ENCODE measurements at places on chromosomes 7 and 10. TPM values are rescaled to one million over a fixed set of nuclear protein-coding genes. Genes with fewer than 3 reads are reported as not detected.

DNA sequence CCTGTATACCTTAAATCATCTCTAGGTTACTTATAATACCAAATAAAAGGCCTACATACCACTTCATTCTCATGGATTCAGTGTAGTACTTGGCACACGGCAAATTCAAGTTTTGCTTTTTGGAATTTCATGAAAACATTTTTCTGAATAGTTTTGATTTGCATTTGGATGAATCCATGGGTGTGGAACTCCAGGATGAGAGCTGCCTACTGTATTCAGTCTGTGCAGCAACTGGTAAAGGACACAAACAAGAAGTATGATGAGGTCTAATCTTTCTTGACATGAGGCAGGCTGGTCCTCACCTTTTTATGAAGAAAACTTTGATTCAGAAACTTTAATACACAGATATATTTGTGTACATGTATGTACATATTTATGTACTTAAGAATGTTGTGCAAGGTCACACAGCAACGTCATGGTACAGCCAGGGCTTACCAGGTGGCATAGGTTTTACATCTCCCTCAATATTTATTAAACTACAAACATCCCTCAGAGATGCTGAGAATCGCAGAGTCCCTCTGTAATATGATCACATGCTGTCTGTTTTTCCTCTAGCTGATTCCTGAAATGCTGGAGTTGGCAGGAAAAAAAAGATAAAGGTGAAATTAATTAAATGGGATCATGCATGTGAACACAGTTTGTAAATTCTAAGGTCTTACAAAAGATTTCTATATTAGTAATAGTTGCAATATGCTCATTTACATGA, 239.6 kb downstream of the PRKG1 start:
- DNase-seq = no peak

SPOCK2 gene
- total RNA-seq = 4.3 TPM

DNA sequence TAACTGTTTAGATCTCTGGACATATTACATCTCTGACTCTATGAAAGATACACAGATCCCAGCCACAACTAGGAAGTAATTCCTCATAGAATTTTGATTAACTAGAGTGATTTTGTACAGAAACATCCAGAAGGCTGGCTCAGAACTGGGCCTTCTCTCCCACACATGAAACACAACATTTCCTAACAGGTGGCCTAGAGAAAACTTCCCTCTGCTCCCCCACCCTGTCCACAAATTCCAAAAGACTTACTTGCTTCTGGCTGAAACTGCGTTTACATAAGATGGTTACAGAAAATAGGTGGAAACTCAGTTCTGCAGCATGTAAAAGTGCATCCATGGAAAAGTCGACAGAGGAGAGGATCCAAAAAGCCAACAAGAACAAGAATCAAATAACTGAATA, 132.9 kb downstream of the FZD1 start:
- no peak for DNase-seq

SYCE1 gene
- total RNA-seq = 0.16 TPM

KDM7A gene
- 8.9 TPM for total RNA-seq

GRCh38 chr10:24277771-24278170, 68.8 kb downstream of the KIAA1217 start:
- peak; percentile 28 for DNase-seq

GRCh38 chr10:4867520-4868356, 41.7 kb downstream of the AKR1E2 start:
- no peak for DNase-seq

- no peak for DNase-seq
Measured at GRCh38 chr7:7768977-7769709, 50.7 kb upstream of the RPA3 start.

GBX1 gene
- 0.47 TPM for total RNA-seq

DIP2C gene
- total RNA-seq = 36.6 TPM

DNA sequence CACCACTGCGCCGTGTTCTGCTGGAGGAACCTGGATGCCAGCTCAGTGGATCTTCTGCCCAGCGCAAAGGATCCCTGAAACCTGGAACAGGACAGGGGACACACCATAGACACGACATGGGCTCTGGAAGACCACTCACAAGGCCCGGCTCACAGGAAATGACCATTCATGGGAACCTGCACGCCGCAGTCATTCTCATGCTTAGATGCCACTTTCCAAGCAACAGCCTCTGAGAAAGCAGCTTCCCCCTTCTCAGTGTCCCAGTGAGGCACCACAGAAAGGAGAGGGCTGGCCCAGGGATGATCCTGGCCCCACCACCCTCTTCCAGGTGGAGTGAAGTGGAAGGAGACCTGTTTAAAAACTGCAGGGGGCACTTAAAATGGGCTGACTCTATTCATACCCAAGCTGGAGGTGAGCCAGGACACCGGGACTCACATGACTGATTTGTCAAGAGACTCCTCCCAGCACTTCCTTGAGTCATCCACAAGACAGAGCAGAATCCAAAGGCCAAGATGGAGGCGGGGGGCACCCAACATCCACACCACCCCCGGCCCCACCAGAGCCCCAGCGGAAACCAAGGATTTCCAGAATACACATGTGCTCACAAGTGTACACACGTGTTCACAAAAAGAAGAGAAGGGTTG, 11.2 kb downstream of the CTBP2 start:
- DNase-seq = peak; percentile 66

DNA sequence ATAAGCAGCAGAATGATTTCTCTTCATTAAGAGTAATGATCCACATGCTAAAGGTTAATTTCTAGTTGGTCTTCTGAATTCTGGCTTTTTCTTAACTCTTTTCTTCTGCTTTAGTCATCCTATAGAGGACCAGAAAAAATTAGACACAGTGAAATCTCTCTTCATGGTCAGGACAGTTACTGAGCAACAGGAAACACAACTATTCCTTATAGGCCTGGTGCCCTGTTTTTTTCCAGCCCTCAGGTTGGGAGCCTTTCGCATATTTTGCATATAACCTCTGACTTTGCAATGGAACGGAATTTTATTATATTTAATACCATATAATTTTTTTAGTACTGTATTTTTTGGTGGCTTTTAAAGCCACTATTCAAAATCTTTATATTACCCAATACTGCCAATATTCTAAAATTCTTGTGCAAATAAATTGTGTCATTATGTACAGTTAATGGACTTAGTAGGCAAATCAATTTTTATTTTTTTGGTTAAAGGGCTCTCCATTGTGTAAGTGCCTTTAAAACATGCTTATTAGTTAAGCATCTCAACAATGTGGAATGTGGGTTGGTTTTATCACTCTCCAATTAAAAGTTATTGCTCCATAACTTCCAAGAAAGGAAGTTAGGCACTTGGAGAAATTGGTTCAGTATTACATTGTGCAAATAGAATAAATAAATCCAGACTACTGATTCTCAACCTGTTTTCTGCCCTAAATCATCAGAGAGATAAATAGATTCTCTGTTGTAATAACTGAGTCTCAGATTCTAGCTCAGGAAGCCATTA, 22.5 kb downstream of the ARL4A start:
- DNase-seq = no peak

- no peak for DNase-seq
Measured at GRCh38 chr10:22231260-22231659, 13.4 kb upstream of the EBLN1 start.

FAM25A gene
- not detected for total RNA-seq

DNA sequence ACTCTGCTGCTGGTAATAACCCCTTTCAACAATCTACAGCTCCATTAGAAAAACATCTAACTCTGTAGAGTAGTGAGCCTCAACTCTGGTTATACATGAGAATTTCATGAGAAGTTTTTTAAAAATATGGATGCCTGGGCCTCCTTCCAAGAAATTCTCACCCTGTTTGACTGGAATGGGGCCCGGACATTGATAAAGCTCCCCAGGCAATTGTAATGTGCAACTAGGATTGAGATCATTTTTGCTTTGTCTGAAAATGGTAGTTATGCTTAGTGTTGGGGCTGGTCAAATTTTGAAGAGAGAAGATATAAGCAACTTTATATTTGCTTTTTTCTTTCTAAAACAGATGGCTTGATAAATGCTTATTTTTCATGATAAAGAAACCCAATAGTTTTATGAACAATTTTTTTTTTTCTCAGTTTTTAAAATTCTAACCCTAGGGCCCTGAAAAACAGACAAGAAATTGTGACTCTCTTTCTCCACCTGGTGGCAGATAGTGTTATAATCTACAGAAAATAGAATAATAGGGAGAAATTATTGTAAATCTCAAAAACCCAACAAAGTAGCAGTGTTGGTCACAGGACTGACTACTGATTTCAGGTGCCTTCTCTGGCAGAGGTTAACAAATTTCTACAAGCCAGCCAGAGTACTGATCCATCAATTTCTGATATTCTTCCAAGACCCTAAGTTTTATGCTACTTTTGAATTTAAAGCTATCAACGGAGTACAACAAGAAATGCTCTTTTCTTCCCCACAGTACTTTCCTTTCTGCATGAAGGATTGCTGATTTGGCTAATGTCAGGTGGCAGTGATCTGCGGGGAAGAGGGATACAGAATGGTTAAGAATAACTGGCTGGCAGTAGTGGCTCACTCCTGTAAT, 174.8 kb downstream of the DKK1 start:
- no peak for DNase-seq

BMPER gene
- total RNA-seq = 1.9 TPM

DNA sequence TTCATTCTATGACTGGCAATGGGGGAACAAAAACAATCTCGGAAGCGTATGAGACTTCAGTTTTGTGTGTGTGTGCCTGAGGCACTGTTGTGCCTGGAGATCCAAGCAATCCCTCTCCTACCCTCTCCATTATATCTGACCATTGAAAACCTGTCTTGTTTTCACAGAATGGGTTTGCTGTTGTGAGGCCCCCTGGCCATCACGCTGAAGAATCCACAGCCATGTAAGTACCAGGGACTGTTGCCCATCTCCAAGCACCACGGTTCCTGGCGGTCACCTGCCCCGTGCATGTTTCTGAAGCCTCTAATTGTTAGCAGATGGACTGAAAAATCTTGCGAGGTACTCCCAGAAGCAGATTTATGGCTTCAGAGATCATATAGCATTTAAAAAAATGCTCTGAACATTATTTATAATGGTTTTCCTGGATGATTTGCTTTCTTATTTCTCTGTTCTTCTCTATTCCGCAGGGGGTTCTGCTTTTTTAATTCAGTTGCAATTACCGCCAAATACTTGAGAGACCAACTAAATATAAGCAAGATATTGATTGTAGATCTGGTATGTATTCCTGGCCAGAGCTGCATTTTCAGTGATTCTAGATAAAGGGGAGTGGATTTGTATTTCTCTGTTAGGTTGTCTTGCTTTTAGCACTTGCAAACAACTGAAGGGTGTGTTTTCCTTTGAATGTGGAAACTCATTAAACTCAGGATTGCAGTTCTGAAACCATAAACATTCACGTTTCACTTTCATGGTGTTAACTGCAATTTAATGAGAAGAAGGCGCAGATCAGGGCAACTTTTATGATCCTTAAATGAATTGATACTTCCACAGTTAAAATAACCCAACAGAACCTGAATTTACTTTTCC, 288.2 kb downstream of the TWIST1 start:
- DNase-seq = no peak

TMEM196 gene
- total RNA-seq = not detected

MBL2 gene
- total RNA-seq = not detected

GRCh38 chr7:81846398-81846797, 76.6 kb upstream of the HGF start:
- no peak for DNase-seq

OR2A5 gene
- total RNA-seq = not detected

DNA sequence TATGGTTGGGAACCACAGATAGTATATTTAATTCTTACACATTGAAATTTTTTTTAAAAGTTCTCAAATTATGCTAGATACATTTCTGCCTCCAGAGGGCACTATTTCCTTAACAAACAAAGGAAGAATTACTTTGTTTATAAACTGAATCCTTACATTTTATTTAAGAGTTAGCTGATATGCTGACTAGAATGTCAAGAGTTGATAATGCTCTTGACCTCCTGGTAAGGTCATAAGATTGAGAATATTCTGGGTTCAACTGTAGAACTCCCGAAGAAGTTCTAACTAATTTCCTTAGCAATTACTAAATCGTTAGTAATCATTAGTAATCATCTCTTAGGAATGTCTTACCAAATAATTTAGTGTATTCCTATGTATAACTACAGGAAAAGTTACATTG, 95.3 kb upstream of the CYP26C1 start:
- no peak for DNase-seq

DNA sequence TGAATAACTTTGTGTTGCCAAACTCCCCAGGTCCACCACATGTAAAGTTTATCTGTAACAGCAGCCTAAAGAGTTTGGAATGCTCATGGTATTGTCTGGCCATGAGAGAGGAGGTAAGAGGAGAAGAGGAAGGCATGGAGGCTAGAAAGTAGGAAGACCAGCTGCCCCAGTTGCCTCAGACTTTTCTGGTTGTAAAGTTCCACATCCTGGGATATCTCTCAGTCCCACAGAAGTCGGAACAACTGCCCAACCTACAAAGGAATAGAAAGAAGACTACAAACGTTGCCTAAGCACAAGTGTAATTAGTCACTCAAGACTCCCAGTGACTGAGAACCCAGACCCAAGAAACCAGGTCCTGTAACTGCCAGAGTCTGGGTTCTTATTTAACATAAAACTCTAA, 47.3 kb downstream of the CREB3L2 start:
- DNase-seq = no peak

SMKR1 gene
- total RNA-seq = not detected

GRCh38 chr10:58262766-58263165, 4.9 kb downstream of the IPMK start:
- DNase-seq = no peak

DNA sequence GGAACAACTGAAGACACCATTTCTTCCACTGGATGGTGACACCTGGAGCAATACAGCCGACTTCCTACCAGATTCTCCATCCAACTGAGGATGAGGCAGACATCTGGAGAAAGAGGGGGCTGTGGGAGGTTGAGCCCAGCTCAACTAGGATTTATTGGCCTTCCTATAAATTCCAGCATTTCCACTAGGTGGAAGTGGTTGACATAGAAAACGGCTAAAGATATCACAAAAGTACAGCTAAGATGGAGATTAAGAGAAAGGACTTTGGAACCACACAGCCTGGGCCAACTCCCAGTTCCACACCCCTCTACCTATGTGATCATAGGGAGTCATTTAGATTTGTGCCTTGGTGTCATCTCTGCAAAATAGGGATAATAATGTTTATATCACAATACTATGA, 61.3 kb upstream of the CAV2 start:
- no peak for DNase-seq

GRCh38 chr10:30045961-30046360, 13.4 kb downstream of the JCAD start:
- DNase-seq = no peak

ADCY1 gene
- total RNA-seq = 4.3 TPM

CCDC172 gene
- not detected for total RNA-seq

All from heart right ventricle (tissue), 16 donors.